Activated CD4-positive, alpha-beta memory T cell treated with anti-CD3 and anti-CD28 coated beads, Interleukin-2, amount 10 ng/mL, durations not matched to agents 7 days and 5 days (primary cell): ENCODE measurements at places on chromosomes 16 and 17. TPM values are rescaled to one million over a fixed set of nuclear protein-coding genes. Genes with fewer than 3 reads are reported as not detected.

Gene TMC5
- total RNA-seq = 0.98 TPM

Gene MILR1
- 0.80 TPM for total RNA-seq

Gene PIMREG
- 21.2 TPM for total RNA-seq

Gene VWA3A
- total RNA-seq = 0.18 TPM

Gene USH1G
- not detected for total RNA-seq

GRCh38 chr17:5823219-5823618 is 238.9 kb upstream of the NLRP1 start:
- DNase-seq = no peak

DNA sequence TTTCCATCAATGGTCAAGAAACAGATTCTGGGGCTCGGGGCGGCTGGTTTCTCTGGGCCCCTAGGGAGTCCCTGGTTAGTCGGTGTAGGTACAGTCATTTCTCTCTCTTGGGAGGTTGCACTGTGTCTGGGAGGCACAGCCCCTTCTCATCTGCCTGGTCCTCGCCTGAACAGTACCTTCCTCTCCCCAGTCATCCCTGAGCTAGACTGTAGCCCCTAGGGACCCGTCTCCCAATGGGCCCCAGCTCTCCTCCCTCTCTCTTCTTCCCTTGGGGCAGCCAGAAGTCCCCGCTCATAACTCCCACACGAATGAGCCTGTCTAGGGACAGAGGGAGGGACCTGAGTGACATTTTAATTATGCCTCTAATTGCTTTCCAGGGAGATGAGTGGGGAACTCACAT is 20.2 kb upstream of the CPSF4L start:
- DNase-seq = no peak

DNA sequence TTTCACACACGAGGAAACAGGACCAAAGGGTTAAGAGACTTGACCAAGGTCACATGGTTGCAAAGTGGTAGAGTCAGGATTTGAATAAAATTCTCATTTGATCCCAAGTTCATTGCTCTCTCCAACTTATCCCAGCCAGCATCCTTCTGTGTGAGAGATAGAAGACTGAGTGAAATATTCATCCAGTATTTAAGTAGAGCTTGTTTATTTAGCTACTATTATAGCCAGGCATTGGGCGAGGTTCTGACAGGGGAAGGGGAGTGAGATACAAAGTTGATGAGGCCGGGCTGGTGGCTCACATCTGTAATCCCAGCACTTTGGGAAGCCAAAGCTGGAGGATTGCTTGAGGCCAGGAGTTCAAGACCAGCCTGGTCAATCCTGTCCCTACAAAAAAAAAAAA is 4.4 kb downstream of the ITGAL start:
- no peak for DNase-seq

DNA sequence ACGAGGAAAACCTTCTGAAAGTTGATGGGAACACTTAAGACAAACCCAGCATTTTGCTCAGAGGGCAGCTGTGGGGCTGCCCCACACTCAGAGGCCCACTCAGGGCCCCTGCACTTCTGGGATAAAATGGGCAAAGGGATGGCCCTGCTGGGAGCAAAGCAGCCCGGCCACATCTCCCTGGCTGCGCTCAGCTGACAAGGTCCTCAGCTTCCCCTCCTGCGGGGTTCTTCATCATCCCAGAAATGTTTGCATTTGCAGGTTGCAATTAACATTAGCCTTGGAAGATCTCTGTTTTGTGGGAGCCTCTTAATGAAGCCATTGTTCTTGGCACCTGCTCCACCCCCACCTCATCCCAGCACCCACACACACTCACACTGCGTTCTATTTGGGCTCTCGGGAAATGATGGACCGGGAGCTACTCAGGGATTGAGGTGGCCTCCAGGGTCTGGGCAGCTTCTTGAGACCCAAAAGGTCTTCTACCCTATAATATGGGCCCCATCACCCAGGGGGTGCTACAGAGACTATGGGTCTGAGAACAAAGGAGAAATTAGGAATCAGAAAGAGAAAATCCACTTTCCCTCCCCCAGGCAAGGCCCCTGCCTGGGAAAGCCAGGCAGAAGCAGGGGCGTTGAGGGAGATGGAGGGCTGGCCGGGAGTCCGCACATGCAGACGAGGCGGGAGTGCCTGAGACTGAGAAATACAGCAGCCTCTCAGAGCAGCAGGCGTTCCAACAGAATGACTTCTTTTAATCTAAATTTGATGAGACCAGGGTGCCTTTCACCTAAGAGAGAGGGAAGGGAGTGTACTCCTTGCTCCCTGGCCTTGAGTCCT is 53.7 kb upstream of the RPL38 start:
- DNase-seq = no peak
